ENCODE measurements at places on chromosomes 7 and 10. TPM values are rescaled to one million over a fixed set of nuclear protein-coding genes. Genes with fewer than 3 reads are reported as not detected.

DNA sequence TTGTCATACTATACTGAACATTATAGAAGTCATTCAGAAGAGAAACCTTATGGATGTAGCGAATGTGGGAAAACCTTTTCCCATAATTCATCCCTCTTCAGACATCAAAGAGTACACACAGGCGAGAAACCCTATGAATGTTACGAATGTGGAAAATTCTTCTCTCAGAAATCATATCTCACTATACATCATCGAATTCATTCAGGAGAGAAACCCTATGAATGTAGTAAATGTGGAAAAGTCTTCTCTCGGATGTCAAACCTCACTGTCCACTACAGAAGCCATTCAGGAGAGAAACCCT lies 19.4 kb downstream of the RBAK start:
- no peaks in the 10 kb centered on the region for H3K4me1 ChIP-seq
- peaks cover 89% of the 10 kb centered on the region for H3K36me3 ChIP-seq
- no peak overlapping the region for H3K27ac ChIP-seq
- no peak overlapping the region for H3K4me3 ChIP-seq

GRCh38 chr7:145036604-145037405 lies 201.0 kb upstream of the TPK1 start:
- H3K27ac ChIP-seq, result no peak overlapping the region
- no peaks in the 10 kb centered on the region for H3K36me3 ChIP-seq
- H3K27me3 ChIP-seq, result peaks cover 2% of the 10 kb centered on the region
- H3K4me3 ChIP-seq, result no peak overlapping the region
- DNase-seq, result no peak
- peaks cover 1% of the 10 kb centered on the region for H3K4me1 ChIP-seq

The STEAP1 gene
- 0.86 TPM for total RNA-seq

The CXCL12 gene
- not detected for total RNA-seq

The UCMA gene
- not detected for total RNA-seq

DNA sequence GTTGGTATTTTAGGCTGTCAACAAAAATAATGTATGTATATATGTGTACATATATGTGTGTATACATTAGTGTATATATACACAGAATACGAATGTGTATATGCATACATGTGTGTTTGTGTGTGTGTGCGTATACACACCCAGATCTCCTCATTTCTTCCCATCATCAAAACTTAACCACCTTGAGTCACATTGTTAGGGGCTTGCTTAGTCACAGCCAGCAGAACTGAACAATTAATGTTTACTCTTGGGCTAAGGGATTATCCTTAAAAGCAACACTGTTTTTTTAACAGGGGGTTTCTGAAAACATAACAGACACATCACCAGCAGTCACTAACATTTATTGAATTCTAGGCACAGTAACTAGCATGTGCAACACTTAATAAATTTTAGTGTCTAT lies 83.0 kb upstream of the ASAH2 start:
- no peak overlapping the region for H3K27ac ChIP-seq
- peaks cover 9% of the 10 kb centered on the region for H3K36me3 ChIP-seq
- peaks cover 19% of the 10 kb centered on the region for H3K4me1 ChIP-seq
- H3K27me3 ChIP-seq, result no peaks in the 10 kb centered on the region
- H3K4me3 ChIP-seq, result no peak overlapping the region

- no peaks in the 10 kb centered on the region for H3K36me3 ChIP-seq
- DNase-seq, result no peak
- no peak overlapping the region for H3K4me3 ChIP-seq
- H3K27ac ChIP-seq, result no peak overlapping the region
These were observed 71.5 kb downstream of the EVX1 start for GRCh38 chr7:27314111-27314510.

The CNPY1 gene
- not detected for total RNA-seq

The HMX2 gene
- total RNA-seq, result 0.13 TPM

DNA sequence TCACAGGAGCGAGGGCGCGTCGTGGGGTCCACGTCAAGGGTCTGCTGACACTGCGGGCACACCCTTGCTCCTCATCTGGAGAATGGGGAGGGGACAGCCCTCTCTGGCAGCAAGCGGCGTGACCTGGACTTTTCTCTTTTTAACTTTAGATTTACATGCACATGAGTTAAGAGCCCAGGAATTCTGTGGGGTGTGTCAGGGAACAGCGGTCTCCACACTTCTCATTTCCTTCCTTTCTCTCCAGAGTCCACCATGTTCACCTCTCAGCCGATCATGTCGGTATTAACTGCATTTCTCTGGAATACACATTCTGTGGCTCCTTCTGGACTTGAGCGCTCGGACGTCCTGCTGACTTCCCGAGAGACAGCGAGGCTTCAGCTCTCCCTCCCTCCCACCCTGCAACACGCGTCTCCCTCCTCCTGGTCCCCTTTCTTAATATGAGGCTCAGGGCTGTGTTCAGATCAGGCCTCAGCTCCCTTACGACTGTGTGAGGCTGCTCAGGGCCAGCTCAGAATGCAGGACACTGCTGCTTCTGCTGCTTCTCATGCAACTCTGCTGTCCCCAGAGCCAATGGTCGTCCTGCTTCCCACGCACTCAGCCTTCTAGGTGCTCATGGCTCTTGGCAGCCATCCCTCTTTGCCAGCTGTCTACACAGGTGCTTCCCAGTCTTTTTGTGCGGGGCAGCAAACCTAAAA lies 261.3 kb downstream of the ELFN1 start:
- H3K36me3 ChIP-seq, result peaks cover 43% of the 10 kb centered on the region
- H3K4me1 ChIP-seq, result peaks cover 35% of the 10 kb centered on the region
- no peak overlapping the region for H3K27ac ChIP-seq
- H3K4me3 ChIP-seq, result no peak overlapping the region
- no peak for DNase-seq

- no peaks in the 10 kb centered on the region for H3K27me3 ChIP-seq
- H3K36me3 ChIP-seq, result no peaks in the 10 kb centered on the region
- no peak overlapping the region for H3K4me3 ChIP-seq
These were observed 228.1 kb upstream of the MEOX2 start for GRCh38 chr7:15914611-15915010.

The ERLIN1 gene
- 7.6 TPM for total RNA-seq

- no peak for DNase-seq
- H3K27ac ChIP-seq, result no peak overlapping the region
- H3K36me3 ChIP-seq, result peaks cover 49% of the 10 kb centered on the region
These were observed 85.9 kb downstream of the USP6NL start for GRCh38 chr10:11525503-11525902.

The ZNF467 gene
- 0.32 TPM for total RNA-seq

DNA sequence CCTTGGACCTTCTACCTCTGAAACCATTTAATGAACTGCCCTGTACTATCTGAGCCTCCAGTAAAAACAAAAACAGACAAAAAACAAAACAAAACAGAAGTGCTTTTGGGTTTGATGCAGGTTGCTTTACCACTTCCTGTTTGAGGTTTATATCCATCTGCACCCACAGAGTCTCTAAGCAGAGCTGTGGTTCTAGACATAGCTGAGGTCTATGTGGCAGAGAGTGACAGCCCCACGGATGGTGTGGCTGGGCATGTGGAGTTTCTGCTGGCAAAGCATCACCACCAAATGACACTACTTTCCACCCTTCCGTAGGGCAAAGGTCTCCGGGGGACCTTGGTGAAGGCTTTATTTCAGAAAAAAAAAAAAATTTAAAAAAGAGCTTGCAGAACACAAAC lies 754.2 kb downstream of the GRID1 start:
- no peaks in the 10 kb centered on the region for H3K36me3 ChIP-seq
- no peak overlapping the region for H3K4me3 ChIP-seq
- DNase-seq, result no peak
- H3K27ac ChIP-seq, result no peak overlapping the region
- H3K27me3 ChIP-seq, result no peaks in the 10 kb centered on the region

The ABLIM1 gene
- total RNA-seq, result 76.9 TPM

DNA sequence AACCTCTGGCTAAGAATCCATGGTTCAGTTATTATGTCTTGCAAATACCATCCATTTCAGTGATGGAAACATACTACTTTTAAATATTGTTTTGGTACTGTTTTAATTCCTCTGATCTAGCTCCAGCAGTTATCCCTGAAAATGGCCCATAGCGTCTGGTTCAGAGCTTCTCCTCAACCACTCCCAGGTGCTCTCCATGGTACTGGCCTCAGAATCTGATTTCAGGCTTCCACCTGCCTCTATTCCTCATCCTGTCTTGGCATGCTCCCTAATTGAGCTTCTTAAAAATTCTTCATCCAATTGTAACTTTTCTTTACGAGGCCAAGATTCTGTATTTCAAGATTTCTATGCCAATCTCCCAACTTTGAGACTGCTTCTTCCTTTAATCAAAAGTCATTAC lies 236.3 kb downstream of the HTR7 start:
- H3K27ac ChIP-seq, result no peak overlapping the region
- no peaks in the 10 kb centered on the region for H3K36me3 ChIP-seq
- DNase-seq, result no peak
- H3K4me3 ChIP-seq, result no peak overlapping the region

The RNF32 gene
- total RNA-seq, result 2.9 TPM

GRCh38 chr7:31256506-31256905 lies 84.0 kb downstream of the NEUROD6 start:
- H3K4me3 ChIP-seq, result no peak overlapping the region
- no peak overlapping the region for H3K27ac ChIP-seq
- H3K36me3 ChIP-seq, result no peaks in the 10 kb centered on the region
- no peaks in the 10 kb centered on the region for H3K27me3 ChIP-seq
- H3K4me1 ChIP-seq, result no peaks in the 10 kb centered on the region

- no peak for DNase-seq
- H3K27me3 ChIP-seq, result no peaks in the 10 kb centered on the region
- H3K36me3 ChIP-seq, result peaks cover 16% of the 10 kb centered on the region
These were observed 139.2 kb upstream of the TMEM168 start for GRCh38 chr7:112929421-112929820.

- H3K4me1 ChIP-seq, result peaks cover 31% of the 10 kb centered on the region
- no peak for DNase-seq
- H3K4me3 ChIP-seq, result no peak overlapping the region
- H3K27me3 ChIP-seq, result no peaks in the 10 kb centered on the region
- peak overlapping the region; percentile 42 for H3K27ac ChIP-seq
These were observed 12.5 kb downstream of the GDI2 start for GRCh38 chr10:5800782-5801181.

The PPP1R17 gene
- total RNA-seq, result not detected

DNA sequence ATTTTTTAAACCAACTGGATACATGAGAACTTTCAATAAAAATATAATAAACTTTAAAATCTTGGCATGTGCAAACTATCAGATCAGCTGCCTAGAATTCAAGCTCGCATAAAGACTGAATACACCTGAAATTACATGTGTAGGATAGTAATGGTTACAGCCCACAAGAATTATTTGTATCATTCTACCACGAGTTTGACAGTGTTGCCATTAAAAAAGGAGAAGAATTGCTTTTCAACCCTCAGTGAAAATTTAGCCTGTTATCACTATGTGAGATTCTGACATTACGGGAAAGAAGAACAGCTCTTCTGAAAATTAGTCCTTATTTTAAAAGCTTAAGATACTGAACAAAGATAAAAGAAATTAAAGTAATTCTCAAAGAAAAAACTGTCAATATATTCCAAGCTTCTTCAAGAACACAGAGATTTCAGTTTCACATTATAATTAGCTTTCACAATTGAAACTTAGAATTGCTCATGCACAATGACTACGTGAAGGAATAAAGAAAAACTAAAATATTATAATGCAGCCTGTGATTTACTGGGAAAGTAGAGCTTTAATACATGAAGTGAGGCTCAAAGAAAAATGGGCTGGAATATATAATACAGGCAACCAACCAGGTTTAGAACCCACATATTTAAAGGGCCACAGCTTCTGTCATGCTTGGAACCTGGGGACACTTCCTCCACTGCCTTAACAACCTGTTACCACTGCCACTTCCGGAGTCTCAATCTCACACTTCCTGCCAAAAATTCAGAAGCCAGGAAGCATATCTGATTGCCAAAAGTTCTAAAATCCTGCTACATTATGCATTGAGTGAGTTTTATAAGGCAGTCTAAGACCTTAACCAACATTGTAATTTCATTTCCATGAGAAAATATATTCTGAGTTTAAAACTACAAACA lies 23.2 kb downstream of the TPK1 start:
- H3K27me3 ChIP-seq, result no peaks in the 10 kb centered on the region
- H3K36me3 ChIP-seq, result no peaks in the 10 kb centered on the region
- peaks cover 44% of the 10 kb centered on the region for H3K4me1 ChIP-seq

GRCh38 chr10:77970869-77971803 lies 44.6 kb upstream of the DLG5 start:
- H3K27ac ChIP-seq, result no peak overlapping the region
- DNase-seq, result no peak
- H3K4me3 ChIP-seq, result no peak overlapping the region
- H3K27me3 ChIP-seq, result no peaks in the 10 kb centered on the region
- peaks cover 10% of the 10 kb centered on the region for H3K36me3 ChIP-seq

All from activated B cell treated with CpG ODN at 0.5 μM for 24 hours (primary cell).